ENCODE measurements at places on chromosomes 1 and 21. TPM values are rescaled to one million over a fixed set of nuclear protein-coding genes. Genes with fewer than 3 reads are reported as not detected.

DNA sequence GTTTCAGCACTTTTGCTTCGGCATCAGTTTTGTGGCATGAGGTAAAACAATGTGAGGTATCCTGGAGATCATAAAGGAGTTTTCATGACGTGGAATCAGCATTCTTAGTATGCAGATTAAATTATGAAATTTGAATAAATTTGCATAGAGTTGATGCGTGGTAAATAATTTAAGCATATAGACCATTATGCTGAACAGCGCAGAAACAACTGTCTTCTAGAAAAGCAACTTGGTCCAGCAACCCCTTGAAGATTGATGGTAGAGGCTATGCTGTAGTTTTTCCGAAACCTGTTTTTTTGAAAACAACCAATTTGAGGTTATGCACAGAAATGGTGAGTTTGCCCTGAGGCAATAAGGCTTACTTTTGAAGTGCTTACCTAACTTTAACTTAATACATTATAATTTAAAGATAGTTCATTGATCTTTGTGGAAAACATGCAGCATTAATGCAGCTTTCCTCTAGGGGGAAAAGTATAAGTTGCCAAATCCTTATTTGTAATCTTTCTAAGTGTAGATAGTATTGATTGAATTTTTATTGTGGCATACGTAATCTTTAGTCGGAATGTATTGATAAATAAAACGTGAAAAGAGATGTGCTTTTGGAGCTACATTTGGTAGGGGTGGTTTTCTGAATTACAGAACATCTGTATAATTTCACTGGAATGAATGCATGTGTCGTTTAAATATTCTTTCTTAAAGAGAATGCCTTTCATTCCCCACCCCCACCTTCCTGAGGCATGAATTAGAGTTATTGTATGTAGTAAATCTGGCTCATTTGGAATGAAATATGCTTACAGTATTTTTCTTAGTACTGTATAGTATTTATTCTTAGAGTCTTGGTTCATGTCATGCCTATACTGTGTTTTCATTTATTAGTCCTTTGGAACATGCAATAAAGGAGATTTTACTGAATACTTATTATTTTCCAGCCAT, 3.8 kb downstream of the PRDM2 start:
- no peak for DNase-seq

The ERG gene
- 0.49 TPM for total RNA-seq

The HSF2BP gene
- 4.2 TPM for total RNA-seq

The CRP gene
- 0.90 TPM for total RNA-seq

The ECM1 gene
- total RNA-seq: 2.2 TPM

Measured in Panc1 (cell line).